ENCODE measurements at places on chromosomes 6 and 20.
A peak's percentile ranks its signal among the peaks of the same experiment; 100 is the strongest.

DNA sequence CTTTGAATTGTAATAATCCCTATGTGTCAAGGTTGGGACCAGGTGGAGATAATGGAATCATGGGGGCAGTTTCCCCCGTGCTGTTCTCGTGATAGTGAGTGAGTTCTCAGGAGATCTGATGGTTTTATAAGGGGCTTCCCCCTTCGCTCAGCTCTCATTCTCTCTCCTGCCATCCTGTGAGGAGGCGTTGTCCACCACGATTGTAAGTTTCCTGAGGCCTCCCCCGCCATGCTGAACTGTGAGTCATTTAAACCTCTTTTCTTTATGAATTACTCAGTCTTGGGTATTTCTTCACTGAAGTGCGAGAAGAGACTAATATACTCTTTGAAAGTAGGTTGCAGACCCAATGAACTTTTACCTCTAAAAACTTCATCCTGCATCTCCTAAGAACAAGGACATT lies 39.2 kb upstream of the KCNG1 start:
- DNase-seq, result no peak

- no peak for DNase-seq
These were observed 239.1 kb downstream of the GRM1 start for GRCh38 chr6:146267946-146268345.

- DNase-seq, result no peak
These were observed at the start of gene NCR2 for GRCh38 chr6:41335296-41335695. Gene NCR2, plus strand, starts transcription at chr6:41335608. Its CDS starts 269 bp downstream, at chr6:41335877.

- peak; percentile 33 for DNase-seq
These were observed 656 bp downstream of the RTEL1 start for GRCh38 chr20:63658749-63659187.

DNA sequence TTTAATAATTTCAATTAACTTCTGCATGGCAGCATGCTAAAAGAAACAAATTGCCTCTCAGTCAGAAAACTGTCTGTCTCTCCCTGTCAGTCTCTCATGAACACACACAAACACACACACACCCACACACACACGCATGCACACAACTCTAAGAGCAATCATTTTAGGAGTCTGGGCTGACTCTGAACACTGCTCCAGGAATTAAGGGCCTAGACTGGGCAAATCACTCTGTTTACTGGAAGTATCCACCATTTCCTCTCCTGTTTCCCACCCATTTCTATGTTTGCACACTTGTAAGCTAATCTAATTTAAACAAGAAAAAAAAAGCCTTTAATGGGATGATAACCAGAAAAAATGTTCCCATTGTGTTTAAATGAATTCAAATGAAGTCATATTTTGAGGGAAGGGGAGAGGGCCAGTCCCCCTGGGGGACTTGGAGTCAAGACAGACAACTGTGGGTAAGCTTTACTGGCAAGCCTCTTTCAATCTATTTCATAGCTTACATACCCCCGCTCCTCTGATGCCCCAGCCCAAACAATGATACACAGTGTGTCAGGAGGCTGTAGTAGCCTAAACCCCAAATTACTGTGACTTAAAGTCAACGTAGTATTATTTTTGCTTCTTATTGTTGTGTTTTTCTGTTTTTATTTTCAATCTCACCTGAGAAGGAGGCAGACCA lies 447.8 kb upstream of the FLRT3 start:
- DNase-seq, result no peak

DNA sequence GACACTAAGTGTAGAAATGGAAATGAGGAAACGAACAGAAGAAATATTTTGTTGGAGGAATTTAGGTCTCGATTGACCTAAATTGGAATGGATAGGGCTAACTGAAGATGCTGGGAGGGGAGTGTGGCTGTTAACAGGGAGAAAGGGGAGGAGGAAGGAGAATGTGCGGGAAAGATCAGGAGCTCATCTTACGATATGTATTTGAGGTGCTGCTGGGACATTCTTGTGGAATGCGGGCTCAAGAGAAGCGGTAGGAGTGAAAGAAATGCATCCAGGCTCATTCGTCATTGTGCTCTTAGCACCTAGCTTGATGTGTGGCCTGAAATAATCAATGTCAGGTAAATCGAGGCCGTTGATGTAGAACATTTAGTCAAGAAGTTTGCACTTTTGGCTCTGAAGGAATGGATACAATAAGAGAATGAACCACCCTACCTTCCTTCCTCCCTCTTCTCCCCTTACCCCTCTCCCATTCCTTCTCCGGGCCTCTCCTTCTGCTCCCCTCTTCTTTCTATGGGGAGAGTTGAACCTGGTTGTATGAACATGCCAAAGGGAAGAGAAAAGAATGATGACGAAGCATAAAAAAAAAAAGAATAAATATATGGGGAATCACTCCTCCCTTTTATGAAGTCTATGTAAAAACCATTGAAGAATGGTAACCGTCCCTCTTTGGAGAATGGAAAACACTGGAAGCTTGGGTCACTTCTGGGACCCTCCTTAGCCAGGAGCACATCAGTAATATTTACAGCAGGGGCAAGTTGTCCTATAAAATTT lies 70.9 kb downstream of the SASH1 start:
- no peak for DNase-seq
